ENCODE measurements at places on chromosomes 2 and 18.
A peak's percentile ranks its signal among the peaks of the same experiment; 100 is the strongest.

- no peak for DNase-seq
Observed at GRCh38 chr2:233691443-233692433, 952 bp upstream of the UGT1A6 start.

DNA sequence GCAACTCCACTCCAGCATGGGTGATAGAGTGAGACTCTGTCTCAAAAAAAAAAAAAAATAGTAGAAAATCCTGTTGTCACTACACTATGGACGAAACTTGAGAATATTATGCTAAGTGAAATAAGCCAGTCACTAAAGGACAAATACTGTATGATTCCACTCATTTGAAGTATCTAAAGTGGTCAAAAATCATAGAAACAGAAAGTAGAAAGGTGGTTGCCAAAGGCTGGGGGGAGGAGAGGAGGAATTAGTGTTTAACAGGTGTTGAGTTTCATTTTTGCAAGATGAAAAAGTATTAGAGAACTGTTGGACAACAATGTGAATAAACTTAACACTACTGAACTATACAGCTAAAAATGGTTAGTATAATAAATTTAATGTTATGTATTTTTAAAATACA, 18.8 kb upstream of the RMP24 start:
- DNase-seq: no peak

DNA sequence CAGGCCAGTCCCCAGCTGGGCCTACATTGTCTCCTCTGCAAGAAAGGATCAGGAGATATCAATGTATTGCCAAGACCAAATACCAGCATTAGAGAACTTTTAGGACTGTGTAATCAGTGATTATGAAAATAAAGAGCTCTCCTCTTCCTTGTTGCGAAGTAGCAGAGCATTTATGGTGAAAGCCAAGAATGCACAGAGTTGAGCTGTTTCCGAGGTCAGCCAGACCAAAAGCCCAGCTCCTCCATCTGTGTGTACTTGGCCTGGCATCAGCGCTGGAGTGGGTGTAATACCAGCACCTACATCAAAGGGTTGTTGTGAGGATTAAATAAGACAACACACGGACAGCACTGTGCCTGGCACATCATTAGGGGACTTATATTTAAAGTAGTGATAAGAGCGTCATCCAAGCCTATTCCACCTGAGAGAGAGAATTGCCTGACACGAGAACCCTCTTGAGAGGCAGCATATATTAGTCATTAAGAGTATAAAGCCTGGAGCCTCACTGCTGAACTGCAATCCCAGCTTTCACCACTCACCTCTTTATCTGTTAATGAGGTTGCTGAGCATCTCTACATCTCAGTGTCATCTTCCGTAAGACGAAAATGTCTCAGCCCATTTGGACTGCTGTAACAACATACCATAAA, 7.4 kb upstream of the SLC16A14 start:
- no peak for DNase-seq

DNA sequence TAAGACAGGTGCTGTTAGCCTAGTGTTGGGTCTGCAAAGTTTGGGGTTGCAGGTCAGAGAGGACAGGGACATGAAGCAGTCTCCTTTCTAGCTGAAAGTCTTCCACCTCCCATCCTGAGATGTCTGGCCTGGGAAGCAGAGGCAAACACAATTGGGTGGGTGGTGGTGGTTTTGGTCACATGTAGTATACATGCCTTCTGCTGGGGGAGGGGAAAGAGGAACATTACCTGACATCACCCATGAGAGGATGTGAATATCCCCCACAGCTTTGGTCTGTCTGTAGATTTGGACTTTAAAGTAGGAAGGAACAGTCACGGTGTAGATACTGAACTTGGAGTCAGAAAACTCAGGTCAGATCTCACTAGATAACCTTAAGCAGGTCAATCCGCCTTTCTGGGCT, 4.6 kb upstream of the DNAJC5G start:
- no peak for DNase-seq

GRCh38 chr2:118635891-118636290, 211.6 kb downstream of the EN1 start:
- no peak for DNase-seq

DNA sequence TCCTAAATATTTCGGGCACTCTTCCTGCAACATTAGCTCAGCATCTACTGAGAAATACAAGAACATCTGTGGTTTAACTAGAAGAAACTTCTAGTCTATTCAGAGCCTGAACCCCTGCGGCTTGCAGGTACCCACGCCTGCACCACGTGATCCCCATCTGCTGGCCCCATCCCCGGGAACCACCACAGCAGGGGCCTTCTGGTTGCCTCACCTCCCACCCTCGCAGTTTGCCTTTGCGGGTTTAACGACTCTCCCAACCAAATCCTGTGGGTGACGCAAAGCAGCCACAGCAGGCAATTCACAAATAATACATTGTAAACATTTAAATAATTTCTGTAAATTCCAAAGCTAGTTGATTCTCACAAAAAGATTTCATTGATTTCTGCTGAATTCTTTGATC, 90.2 kb upstream of the TMEM18 start:
- no peak for DNase-seq

DNA sequence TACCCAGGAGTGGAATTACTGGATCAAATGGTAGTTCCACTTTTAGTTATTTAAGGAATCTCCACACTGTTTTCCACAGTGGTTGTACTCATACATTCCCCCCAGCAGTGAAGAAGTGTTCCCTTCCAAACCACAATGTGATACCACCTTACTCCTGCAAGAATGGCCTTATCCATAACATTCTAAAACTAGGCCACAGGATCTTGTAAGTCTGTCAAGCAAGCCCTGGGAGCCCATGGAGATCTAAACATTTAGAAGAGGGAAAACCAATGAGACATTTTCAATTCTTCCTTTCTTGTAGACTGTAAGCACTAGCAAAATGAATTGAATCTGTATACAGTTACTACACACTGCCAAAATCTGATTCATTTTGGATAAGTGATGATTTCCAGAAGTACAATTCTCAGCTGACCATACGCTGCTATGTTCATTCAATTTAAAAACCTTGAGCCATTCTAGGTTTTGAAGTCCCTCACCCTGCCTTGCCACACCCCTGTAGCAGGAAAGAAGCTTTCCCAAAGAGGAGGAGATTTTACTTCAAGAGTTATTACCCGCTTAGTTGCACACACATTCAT, 149.1 kb downstream of the SLC8A1 start:
- DNase-seq: no peak

- peak; percentile 61 for DNase-seq
Observed at GRCh38 chr2:172931918-172932520, 143.6 kb upstream of the MAP3K20 start.

DNA sequence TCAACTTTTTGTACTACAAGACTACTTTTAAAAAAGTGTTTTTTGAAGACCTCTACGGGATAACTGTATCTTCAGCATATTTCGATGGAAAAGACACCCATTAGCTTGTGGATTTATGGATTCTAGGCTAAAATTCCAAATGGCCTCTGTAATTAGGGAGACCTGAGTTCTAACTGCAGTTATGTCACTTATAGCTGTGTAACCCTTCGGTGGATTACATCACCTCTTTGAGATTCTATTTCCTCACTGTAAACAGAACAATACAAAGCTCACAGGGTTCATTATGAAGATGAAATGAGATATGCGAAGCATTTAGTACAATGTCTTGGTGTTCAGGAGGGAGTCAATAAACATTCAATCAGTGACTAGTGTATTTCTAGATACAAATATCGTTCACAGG, 24.2 kb downstream of the LMAN2L start:
- no peak for DNase-seq

GRCh38 chr2:137339051-137339450, 573.7 kb downstream of the THSD7B start:
- no peak for DNase-seq

DNA sequence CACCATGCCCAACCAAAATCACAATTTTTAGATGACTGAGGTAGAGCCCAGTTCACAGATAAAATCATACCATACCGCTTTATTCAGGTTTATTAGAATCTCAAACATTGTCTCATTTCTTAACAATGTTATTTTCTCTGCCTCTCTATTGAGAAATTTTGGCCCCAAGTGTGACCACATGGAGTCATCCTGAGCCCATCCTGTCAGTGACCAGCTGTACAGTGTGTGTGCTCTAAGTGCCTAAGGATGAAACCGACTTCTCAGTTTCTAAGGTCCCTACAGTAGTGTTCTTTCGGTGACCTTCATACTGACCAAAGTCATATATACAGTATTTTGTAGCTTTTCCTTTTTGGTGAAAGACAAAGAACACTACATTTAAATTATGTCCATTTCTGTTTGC, 123.7 kb upstream of the MSTN start:
- DNase-seq: no peak

DNA sequence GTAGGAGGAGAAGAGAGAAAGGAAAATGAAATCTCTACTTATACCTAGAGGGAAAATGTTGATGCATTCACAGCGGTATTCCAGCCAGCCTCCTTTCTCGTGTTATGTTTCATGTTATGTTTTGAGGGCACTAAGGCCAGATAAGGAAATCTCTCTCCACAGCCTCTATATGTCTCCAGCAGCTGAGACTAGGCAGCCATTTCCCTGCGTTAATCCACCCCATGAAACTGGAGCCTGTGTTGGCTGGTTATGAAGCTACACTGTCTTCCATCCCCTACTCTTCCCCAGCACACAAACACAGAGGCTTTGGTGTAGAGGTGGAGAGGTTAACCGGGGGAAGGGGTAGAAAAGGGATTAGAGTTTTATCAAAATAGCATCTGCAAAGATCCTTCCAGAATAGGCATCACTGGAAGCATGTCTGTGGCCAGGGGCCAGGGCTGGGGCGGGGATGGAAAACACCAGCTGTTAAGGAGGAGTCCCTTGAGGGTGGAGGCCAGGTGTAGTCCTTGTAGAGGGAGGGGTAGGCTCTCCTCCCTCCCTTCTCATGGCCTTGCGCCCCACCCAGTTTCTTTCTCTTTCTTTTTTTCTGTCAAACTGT, 100.9 kb upstream of the TNP1 start:
- DNase-seq: no peak
